WERI-Rb-1 (cell line): ENCODE measurements at places on chromosomes 5 and 9.

DNA sequence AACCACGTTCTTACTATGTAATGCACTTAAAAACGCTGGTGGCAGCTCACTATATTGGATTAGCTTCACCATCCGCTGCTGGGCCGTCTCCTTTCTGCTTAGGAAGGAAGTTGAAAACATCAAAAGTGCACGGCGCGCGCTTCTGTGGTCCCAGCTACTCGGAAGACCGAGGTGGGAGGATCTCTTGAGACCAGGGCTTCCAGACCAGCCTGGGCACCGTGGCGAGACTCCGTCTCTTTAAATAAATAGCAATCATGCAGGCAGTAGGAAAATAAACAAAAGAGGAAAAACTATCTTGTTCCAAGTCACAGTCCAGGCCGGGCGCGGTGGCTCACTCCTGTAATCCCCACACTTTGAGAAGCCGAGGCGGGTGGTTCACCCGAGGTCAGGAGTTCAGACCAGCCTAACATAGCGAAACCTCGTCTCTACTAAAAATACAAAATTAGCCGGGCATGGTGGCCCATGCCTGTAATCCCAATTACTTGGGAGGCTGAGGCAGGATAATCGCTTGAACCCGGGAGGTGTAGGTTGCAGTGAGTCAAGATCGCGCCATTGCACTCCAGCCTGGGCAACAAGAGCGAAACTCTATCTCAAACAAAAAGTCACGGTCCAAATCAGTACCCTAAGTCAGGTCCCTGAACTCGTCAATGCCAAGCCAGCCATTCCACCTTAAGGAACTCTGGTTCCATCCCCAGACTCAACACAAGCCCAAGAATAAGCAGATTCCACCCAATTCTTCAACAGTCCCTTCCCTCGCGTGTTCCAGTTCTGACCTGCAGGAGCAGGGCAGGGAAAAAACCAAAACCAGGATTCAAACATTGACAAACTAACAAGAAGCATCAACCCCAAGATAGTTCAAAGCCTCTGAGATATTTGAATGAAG lies 1.0 kb upstream of the GOLGA1 start:
- peak; percentile 74 for DNase-seq

DNA sequence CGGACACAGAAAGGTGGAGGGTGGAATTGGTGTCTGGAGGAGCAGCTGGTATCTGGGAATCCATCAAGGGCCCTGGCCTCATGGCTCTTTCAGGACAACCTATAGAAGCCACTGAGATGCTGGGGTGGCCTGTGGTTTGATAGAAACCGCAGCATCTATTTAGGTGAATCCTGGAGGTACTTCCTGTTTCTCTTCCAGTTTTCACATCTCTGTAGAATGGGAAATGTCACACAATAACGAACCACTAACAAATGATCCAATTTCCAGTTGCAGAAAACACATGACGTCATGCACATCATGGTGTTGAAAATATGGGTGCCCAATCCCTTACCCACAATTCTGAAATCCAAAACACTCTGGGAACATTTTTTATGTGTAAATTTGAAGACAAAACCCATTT lies 52.2 kb downstream of the ROPN1L start:
- DNase-seq = no peak

- no peak for DNase-seq
Observed at GRCh38 chr5:138900281-138900965, 25.3 kb upstream of the LRRTM2 start.

DNA sequence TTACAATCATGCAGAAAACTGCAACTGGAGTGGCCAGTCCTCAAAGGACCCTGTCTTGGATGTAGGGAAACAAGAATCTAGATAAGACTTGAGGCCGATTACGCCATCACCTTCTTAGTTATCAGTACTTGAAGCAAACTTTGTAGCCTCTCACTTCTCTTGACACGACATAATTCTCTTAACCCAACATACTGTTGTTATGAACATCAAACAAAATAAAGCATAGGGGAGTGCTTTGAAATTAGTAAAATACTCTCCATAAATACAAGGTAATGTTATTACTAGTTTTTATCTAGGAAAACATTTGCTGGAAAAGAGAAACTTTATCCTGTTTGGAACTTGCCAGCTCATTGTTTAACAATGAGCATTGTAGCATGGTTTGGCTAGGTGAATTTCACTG lies 574.9 kb upstream of the DMAC1 start:
- no peak for DNase-seq

- DNase-seq = no peak
Observed at GRCh38 chr9:7976856-7977255, 177.3 kb upstream of the DMAC1 start.
